ENCODE measurements at places on chromosomes 1 and 21.

DNA sequence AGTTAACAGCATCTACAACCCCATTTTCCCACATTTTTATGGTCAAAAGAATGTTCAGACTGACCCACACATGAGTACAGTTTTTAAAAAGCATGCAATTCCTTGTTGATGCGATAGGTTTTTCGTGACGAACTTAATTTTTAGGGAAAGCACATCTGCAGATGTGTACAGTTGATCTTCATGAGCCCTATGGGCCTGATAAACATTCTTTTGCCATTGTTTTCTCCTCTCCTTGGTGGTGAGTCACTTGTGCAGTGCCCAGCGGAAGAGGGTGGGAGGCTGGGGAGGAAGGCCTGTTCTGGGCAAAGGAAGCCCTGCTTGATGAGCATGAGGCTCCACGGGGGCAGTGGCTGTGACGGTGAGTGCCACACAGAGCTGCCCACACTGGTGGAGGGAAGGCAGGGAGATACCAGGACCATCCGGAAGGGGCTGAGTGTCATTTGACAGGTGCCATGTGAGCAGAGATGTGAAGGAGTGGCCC lies 5.3 kb downstream of the ARF1 start:
- DNase-seq: no peak

GRCh38 chr1:231040019-231040799 lies at the start of gene FAM89A:
Gene FAM89A, minus strand, starts transcription at chr1:231040254. Its CDS starts 43 bp downstream, at chr1:231040211.
- DNase-seq: peak; percentile 54

GRCh38 chr1:62117018-62117750 lies 77.5 kb upstream of the L1TD1 start:
- no peak for DNase-seq

GRCh38 chr1:86991549-86992186 lies 77.2 kb downstream of the HS2ST1 start:
- DNase-seq: no peak

DNA sequence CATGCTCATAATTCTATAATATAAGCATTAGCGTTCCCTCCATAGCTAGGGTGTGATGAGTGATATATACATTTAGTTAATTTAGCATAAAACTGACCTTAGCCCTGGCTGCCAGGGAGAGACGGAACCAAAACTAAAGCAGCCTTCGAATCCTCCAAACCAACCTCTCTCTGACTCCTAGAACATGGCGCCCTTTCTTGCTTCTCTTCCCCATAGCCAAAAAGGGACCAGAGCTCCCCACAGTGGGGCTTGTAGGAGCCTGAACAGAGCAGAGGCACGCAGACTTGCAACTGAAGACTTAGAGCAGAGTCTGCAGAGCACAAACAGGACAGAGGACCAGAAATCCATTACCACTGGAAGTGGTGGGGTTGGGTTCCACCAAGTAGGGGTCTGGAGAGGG lies 17.7 kb downstream of the IRF2BP2 start:
- no peak for DNase-seq

- no peak for DNase-seq
Measured at GRCh38 chr21:45405819-45406762, 1.1 kb downstream of the COL18A1 start.

DNA sequence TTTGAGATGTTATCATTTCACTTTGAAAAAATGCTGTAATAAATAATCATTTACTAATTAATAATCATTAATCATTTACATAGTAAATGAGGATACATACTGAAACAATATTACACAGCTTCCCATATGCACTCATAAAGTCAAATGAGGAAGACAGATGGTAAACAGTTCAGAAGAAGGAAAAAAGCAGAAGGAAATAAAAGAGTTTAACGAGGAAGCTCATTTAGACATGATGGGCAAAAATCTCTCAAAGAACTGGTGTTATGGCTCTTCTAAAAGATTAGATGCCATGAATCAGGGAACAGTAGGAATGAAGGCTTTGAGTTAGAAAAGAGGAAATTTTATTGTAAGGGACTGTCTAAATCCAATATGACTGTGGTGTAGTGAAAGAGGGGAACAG lies 347.6 kb downstream of the PTPRC start:
- DNase-seq: no peak

- DNase-seq: no peak
Measured at GRCh38 chr1:5394111-5394510, 598.1 kb downstream of the NPHP4 start.

DNA sequence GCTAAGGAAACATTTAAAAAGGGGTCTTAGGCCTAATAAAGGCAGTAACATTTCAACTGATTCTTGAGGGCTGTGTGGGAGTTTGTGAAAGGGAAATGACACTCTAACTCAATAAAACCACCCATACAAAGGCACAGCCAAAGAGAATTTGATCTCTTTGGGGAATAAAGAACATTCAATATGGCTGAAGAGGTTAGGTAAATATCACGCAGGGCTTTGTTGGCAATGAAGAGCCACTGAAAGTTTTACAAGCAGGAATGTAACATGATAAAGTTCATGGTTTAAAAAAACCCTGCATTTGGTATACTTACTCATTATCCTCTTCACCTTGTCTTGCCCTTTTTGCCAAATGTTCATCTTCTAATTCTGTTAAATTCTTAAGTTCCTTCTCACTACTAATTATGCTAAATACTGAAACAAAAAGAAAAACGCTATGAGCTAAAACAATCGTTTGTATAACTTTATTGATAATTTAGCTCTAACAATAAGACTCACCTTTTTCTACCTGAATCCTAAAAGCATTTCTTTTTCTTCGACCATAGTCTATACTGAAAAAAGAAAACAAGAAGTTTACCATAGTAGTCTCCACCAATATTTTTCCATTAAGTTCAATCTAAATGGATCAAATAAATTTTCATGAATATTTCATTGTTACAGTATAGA lies 12.5 kb downstream of the NVL start:
- DNase-seq: no peak
